Activated CD8-positive, alpha-beta memory T cell treated with anti-CD3 and anti-CD28 coated beads for 36 hours (primary cell): ENCODE measurements at places on chromosomes 6 and 20. TPM values are rescaled to one million over a fixed set of nuclear protein-coding genes. Genes with fewer than 3 reads are reported as not detected.

The BANF2 gene
- total RNA-seq: not detected

The SMLR1 gene
- total RNA-seq: not detected

The GSTA4 gene
- total RNA-seq: 8.4 TPM

The VWA7 gene
- 1.6 TPM for total RNA-seq

The DEFB116 gene
- not detected for total RNA-seq

The HSPA12B gene
- not detected for total RNA-seq

The TNNC2 gene
- not detected for total RNA-seq

The CPXM1 gene
- total RNA-seq: 1.6 TPM

The MRPL14 gene
- 54.5 TPM for total RNA-seq

The ELOVL4 gene
- 2.2 TPM for total RNA-seq

The C2 gene
- 0.82 TPM for total RNA-seq

The PPP1R16B gene
- total RNA-seq: 156 TPM

The UBE2C gene
- 140 TPM for total RNA-seq

The TSHZ2 gene
- total RNA-seq: 0.76 TPM

The SPEF1 gene
- not detected for total RNA-seq

The SLC24A3 gene
- not detected for total RNA-seq

The NOX3 gene
- total RNA-seq: not detected

The DOK5 gene
- 4.7 TPM for total RNA-seq

The FAXC gene
- total RNA-seq: 0.10 TPM

The RNF39 gene
- total RNA-seq: not detected
